ENCODE measurements at places on chromosomes 6 and 20.

GRCh38 chr20:25623225-25623735 is 534 bp downstream of the NANP start:
- peak; percentile 43 for DNase-seq

DNA sequence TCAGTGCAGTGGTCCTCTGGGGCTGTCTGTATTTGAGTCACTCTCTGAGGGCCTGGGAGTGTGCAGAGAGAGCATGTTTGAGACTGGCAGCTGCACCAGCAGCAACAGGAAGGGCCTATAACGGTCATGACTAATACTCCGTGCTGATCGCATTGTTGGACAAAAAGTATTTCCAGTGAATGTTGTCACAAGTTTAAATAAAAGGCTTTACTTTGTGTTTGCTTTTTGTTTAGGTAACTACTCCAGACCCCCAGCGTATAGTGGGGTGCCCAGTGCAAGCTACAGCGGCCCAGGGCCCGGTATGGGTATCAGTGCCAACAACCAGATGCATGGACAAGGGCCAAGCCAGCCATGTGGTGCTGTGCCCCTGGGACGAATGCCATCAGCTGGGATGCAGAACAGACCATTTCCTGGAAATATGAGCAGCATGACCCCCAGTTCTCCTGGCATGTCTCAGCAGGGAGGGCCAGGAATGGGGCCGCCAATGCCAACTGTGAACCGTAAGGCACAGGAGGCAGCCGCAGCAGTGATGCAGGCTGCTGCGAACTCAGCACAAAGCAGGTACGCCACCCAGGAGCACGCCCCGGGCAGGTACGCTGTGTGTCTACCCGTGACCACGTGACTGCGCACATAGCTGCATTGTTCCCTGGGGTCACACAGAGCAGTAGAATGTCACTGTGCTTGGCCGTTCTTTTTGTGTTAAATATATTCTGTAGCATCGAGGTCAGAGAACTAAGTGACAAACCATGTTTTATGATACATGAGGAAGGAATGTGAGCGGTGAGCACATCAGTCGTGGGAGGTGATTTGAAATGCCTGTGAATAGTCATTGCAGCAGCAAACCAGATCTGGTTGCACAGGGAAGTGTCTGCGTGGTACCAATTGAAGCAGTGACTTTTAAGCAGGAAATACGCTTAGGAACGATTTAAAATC is 174.7 kb downstream of the TMEM242 start:
- DNase-seq: peak; percentile 45

DNA sequence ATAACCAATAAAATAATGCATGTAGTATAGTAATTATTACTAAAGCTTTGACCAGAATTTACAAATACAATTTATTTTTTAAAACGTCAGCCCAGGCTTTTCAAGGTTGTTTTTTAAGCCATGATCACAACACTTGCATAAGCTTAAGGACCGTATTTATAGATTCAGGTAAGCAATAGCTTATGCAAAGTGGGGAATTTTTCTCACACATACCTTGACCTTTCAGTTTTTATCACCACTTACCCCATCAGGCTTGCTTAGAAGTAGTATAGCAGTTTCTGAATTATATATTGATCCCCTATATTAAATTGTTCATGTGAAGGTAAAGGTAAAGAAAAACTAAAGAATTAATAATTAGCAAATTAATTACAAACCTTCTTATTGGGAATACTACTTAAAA is 232.3 kb upstream of the FKBP1C start:
- no peak for DNase-seq

- peak; percentile 45 for DNase-seq
These were observed 297.9 kb downstream of the UTRN start for GRCh38 chr6:144582939-144583613.

DNA sequence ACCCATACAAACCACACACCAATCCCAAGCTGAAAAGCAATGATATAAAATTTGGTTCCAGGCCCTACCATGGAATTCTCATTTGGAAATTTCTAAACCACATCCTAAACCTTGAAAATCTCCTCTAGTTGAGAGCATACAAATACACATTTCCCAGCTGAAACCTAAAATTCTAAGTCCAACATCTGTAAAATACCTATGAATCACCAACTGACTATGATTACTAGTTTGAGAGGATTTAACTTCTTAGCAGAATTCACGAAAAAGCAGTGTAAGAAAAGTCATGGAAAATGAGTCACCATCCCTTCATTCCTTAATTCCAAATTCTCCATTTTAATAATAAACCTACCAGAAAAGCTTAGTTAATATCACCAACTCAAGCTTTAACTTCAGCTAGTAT is 15.4 kb downstream of the RANBP9 start:
- DNase-seq: no peak

DNA sequence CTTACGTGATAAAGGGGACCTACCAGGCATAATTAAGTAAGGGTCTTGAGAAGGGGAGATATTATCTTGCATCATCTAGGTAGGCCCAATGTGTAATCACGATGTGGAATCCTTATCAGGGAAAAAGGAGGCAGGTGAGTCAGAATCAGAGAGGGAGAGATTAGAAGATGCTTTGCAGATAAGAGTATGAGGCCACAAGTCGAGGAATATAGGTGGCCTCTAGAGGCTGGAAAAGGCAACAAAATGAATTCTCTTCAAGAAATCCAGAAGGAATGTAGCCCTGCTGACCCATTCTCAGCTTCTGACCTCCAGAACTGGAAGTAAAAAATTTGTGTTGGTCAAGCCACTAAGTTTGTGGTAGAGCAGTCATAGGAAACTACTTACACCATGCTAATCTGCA is 11.0 kb upstream of the ENPP4 start:
- no peak for DNase-seq

DNA sequence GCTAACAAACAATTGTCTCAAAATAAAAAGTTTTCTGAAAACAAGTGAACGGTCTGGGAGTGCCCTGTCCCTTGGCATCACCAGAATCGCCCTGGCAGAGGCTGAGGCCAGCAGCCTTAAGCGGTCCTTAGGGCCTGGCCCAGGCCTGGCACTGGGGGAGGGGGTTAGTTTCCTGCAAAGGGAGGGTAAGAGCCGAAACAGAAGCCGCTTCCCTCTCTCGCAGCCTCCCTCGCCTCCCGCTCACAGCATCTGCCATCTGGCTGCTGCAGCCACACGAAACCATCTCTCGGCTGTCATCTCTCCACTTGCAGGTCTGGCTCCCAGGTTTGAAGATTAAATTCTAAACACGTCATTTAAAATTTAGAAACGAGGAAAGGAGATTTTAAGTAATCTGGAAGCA is 31.5 kb downstream of the PMEPA1 start:
- no peak for DNase-seq

DNA sequence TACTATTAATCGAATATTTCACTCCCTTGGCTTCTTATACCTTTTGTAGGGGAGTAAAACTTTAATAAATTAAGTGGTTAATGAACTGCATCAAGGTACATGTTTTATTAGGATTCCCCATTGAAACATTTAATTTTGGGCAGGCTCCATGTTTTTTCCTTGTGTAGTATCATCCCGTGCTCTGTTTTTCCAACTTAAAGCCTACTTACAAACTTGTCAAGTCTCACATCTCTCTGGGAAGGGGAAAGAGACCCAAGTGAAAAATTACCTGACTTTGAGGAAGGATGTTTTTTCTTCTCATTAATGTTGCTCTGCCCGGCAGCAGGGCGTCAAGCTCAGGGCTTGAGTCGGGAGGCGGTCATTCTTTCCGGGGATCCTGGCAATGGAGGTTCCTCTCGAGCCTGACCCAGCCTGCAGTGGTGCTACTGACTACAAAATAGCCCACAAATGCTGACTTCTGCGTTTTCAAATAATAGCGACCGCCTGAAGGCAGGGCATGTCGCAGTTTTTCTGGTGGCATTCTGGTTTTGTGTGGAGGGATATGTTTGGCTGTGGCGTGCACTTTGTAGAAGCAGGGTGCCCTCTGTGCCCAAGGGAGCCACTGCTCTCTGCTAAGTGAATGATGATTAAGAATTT is 2.4 kb downstream of the DSP start:
- DNase-seq: no peak

GRCh38 chr6:12962529-12962928 is 246.0 kb downstream of the PHACTR1 start:
- no peak for DNase-seq

- DNase-seq: no peak
These were observed 28.4 kb upstream of the MAS1L start for GRCh38 chr6:29516108-29516507.

DNA sequence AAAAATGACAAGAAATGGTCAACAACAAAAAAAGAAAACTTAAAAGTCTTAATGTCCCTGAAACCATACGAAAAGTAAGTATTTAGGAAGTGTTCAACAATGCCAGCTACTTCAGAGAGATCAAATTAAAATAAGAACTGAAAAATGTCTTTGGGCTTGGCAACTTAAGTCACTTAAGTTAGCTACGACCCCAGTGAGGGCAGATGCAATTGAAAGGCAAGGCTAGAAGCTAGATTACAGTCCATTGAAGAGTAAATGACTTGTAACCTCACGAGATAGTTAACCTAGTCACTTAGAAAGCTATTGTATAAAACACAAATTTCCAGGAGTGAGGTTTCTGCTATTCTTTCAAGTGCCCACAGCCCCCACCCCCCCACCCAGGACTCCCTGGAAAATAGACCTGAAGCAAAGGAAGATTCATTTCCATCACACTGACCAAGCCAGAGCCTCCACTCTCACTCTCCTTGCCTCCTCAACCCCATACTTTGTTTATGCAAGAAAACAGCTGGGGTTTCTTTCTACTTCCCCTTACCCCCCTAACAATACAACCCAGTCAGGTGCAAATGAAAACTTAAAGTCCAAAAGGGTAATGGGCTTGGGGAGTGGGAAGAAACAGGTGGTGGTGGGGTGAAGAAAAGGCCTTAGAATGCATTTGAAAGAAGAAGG is 14.6 kb downstream of the RTN4IP1 start:
- no peak for DNase-seq

- DNase-seq: peak; percentile 35
These were observed 400.2 kb downstream of the QKI start for GRCh38 chr6:163814494-163815364.

GRCh38 chr6:129264480-129265045 is 381.6 kb downstream of the LAMA2 start:
- no peak for DNase-seq

DNA sequence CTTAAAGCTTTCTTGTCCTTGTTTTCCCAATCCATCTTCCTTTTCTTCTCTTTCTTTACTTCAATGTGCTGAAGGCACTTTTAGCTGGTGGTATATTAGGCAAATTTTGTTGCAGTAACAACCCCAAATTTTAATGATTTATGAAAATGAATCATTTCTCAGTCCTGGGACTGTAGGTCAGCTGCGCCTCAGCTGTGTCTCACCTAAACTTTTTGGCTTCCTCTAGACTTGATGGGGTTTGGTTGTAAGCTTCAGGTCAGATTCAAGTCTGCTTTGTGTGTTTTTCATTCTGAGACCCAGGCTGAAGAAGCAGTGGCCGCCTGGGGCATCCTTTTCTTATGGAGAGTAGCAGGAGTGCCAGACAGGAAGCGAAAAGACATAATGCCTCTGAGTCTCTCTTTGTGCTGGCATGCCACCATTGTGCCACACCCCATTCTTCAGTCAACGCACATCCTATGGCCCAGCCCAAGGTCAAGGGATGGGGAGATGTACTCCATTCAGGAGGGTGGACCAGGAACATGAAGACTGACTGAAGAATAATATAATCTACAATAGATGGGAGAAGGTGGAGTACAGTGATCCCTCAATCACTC is 28.9 kb upstream of the CD83 start:
- no peak for DNase-seq

DNA sequence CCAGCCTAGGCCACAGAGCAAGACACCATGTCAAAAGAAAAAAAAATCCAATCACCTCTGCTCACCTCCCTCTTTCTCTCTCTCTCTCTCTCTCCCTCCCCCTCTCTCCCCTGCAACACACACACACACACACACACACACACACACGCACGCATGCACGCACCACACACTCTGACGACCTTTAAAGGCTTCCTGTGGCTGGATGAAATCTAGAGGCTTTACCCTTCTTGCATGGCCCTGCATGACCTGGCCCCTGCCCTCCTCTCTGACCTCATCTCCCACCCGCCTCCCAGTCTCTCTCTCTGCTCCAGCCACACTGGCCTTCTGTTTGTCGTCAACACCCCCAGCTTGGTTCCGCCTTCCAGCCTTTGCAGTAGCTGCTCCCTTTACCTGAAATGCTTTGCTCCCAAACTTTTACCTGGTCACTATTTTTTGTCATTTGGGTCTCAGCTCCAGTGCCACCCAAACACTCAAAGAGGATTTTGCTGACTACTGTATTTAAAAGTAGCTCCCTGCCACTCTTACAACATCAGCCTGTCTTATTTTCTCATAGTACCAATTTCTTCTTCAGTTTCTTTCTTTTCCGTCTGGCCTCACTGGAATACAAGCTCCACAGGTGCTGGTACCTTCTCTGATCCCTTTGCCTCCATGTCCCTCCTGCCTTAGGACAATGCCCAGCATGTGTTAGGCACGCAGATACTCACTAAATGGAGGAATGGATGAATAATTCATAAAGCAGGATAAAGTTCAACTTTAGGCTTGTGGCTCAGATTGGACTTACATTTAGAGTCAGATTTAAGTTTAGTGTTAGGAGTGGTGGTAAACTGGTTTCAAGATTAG is 4.3 kb upstream of the LTA start:
- DNase-seq: no peak

GRCh38 chr20:57071283-57071731 is 195.1 kb downstream of the BMP7 start:
- no peak for DNase-seq

DNA sequence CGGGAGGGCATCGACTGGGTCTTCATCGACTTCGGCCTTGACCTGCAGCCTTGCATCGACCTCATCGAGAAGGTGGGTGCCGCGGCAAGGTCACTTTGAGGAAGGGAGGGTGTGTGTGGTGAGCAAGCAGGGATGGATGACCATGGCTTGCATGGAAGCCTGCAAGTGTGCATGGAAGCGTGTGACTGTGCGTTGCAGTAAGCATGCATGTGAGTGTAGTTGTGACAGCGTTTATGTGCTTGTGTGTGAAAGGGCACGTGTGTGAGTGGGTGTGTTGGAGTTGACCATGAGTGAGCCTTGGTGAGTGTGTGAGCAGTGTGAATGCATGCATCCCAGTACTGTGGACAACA is 32.5 kb downstream of the MYH7B start:
- DNase-seq: no peak

GRCh38 chr6:31888276-31889258 is 8.9 kb downstream of the EHMT2 start:
- DNase-seq: no peak

- no peak for DNase-seq
These were observed 172.3 kb downstream of the ANKRD60 start for GRCh38 chr20:58056021-58056591.

DNA sequence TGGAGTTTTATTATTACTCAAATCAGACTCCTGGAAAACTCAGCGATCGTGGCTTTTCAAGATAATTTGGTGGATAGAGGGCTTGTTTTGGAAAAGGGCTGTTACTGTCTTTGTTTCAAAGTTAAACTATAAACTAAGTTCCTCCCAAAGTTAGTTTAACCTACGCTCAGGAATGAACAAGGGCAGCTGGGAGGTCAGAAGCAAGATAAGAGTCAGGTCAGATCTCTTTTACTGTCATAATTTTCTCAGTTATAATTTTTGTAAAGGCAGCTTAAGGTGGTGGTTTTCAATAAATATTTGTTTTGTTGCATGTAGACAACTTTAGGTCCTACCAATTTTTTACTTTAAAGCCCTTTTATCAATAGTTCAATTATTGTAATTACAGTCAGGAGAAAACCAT is 9.2 kb upstream of the GABRR2 start:
- no peak for DNase-seq

- DNase-seq: no peak
These were observed 248.8 kb downstream of the TTLL2 start for GRCh38 chr6:167573461-167574215.

GRCh38 chr6:148144917-148145521 is 197.6 kb upstream of the SASH1 start:
- DNase-seq: peak; percentile 70

Data from hindlimb muscle (tissue), 1 donor.